ENCODE measurements at places on chromosomes 6 and 20. TPM values are rescaled to one million over a fixed set of nuclear protein-coding genes. Genes with fewer than 3 reads are reported as not detected.

DNA sequence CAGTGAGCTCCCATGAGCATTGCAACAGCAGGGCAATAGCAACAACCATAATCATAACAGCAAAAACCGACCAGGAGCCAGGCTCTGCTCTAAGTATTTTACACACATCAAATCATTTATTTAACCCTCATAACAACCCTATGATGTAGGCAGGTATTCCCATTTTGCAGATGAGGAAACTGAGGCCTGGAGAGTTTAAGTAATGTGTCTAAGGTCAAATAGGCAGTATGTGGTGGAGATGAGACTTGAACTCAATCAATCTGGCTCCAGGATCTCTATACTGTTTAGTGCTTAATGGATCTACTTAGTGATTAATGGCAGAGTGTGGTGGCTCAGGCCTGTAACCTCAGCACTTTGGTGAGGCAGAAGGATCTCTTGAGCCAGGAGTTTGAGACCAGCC is 3.4 kb downstream of the TMEM151B start:
- no peak for DNase-seq

GRCh38 chr20:5222919-5223634 is 93.7 kb downstream of the PROKR2 start:
- no peak for DNase-seq

The MAS1 gene
- total RNA-seq, result not detected

The ZC3H12D gene
- 0.63 TPM for total RNA-seq

The SALL4 gene
- total RNA-seq, result not detected

The DDO gene
- total RNA-seq, result 0.66 TPM
